T follicular helper cell (primary cell): ENCODE measurements at places on chromosomes 13 and 19.

DNA sequence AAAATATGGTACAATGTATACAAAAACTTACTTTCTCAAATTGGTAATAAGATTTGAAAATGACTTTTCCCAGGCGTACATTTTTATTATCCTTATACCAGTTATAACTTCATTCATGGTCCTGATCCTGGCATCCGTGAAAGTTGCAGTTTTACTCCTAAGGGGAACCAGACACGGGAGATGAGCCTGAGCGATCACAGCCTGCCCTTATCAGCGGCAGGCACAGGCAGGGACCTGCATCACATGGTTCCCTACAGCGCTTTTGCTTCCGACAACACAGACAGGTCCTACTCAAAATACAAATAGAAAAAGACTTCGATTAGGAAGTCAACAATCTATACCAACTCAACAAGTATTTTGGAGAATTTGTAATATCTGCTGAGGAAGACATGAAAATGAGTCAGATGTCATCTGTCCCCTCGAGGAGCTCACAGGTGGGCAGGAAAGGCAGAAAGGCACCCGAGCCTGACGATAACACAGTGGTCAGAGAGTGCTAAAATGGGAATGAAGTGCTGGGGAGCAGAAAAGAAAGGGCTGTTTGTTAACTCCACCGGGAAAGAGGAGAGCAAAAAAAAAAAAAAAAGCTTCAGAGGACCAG lies 93.4 kb downstream of the ABCC4 start:
- no peak for DNase-seq

DNA sequence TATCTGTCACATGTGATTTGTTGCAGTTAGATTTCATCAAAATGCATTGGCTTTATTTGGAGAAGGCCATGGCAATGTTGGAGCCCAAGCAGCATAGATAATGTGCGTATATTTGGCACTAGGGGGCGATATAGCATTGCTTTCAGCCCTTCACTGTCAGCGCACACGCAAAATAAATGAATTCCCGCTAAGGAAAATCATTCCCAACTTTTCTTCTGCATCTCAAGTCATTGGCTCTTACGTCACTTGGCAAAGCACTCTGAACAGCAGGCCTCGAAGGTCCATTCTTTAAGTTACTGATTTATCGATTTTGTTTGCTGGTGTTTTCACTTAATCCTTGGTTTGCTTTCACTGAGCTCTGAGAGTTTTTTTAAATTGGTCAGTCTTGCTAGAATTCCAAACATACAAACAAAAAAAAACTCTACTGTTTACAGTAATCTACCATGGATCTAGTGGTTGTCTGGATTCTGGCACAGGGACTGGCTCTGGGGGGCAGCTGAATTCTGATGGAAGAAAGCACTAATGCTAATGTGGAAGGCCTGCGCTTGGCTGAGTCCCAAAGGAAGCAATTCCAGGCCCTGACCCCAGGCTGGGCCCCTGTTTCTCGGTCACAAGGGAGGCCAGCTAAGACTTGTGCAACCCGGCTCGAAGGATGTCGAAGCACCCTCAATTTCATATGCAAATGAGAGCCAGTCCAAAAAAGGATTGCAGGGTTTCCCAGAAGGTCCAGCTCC lies 97.7 kb upstream of the IPO5 start:
- DNase-seq, result no peak

DNA sequence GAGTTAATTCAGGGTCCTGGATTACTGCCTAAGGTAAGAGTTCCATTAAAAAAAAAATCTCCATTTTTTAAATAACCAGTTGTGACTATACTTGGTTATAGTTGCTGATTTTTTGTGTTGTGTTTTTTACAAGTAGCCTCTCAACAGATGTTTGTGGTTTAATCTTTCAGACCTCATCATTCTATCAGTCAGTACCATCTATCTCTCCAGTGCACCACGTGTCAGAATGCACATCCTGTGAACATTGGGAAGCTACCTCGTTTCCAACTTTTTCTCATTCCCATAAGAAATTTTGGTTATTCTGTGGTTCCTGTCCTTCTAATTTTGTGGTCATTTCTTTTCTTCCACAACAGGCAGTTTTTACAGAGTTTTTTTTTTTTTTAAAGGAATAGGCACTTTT lies 39.2 kb downstream of the WDFY2 start:
- DNase-seq, result no peak

- DNase-seq, result no peak
Observed at GRCh38 chr19:46994141-46994686, 25.4 kb upstream of the NPAS1 start.

DNA sequence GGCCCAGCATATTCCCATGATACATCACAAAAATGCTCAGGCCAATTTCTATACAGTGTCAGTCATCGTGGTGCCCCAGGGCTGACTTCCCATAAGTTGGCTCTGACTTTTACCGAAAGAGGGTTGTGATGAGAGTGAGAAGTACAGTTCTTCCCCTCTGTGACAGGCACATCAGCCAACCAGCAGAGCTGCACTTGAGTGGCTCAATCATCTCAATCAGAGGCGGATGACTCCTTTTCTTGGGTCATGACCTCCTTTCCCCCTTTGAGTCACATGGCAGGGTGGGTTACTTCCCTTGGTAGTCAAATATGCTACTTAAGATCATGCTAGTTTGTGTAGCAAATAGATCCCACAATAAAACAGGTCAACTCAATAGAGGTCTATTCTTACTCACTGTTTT lies 6.9 kb upstream of the AMER2 start:
- no peak for DNase-seq

DNA sequence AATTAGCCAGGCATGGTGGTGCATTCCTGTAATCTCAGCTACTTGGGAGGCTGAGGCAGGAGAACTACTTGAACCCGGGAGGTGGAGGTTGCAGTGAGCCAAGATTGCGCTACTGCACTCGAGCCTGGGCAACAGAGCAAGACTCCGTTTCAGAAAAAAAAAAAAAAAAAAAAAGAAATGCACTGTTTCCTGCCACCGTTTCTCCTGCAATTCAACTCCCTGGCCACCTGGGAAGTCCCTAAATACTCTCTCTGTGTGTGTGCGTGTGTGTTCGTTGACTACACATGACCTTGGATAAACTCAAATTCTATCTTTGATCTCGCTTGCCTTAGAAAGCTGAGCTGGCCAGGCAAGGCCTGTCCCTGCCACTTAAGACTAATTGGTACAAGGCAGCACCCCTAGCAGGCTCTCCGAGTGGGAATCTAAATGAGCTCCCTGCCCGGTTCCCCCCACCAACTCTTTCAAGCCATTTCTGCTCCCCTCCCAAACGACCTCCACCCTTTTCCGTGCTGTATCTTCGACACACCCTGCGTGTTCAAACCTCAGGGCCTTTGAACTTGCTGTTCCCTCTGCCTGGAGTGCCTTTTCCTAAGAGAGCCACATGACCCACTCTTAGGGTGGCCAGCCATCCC lies 5.2 kb upstream of the BCAT2 start:
- DNase-seq, result no peak

DNA sequence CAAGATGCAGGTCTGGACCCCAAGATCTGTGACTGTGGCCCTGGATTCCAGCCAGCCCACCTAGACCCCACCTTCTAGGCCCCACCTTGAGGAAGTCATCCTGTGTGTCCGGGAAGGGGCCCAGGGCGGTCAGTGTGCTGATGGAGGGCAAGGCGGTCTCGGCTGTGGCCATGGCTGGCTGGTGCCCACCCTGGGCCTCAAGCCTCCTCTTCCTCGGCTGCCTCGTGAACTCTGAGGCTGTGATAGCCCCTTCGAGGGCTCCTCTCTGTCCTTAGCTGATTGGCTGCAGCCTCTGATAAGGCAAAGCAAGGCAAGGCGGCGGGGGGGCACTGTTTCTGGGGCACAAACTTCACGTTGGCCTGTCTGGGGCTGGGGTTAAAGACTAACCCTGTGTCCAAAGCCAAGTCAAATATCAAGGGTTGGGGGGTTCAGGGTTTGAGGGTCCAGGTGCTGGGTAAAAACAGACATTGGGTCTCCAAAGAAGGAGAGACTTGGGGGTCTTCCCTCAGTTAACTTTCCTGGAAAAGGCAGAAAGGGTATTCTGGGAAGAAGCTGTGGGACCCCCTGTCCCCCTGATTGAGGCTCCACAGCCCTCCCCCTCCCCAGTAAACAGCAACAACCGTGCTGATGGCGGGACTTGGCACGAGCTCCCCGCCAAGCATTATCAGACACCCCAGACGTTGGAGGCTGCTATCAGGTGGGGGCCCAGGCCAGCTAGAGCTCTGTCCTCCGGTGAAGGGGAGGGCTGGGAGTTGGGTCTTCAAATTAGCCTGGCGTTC lies at the start of gene KLF1:
KLF1 (minus strand) TSS at position 233 of the 779 bp plus-strand sequence; CDS start at position 172, 61 bp downstream.
- DNase-seq, result no peak

- DNase-seq, result no peak
Observed at GRCh38 chr13:31504918-31505317, 234.4 kb upstream of the RXFP2 start.

DNA sequence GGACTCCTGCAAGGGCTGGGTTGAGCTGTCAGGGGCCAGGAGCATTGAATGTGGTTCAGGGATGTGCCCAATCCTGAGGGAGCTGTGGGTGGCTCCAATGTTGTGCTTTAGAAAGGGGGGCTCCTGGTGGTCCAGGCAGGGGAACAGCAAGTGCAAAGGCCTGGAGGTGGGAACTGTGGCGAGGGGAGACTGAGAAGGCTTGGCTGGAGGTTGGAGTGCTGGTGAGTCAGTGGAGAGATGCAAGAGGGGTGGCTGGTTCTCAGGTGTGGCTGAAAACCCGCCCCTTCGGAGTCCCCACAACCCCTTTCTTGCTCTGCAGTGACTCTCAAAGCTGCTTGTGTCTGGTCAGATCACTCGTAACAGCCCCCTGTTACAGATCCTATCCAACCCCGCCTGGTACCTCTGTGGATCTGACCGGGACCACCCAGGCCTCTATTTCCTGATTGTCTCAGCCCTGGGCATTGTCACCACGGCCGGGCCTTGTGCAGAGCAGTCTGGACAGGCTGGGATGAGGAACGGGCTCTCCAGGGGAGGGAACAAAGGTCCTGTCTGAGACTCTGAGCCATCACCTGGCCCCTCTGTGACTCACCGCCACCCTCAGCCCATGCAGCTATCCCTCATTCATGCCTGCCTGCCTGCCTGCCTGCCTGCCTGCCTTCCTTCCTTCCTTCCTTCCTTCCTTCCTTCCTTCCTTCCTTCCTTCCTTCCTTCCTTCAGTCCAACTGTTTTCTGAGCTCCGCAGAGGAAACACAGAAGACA lies 1.4 kb upstream of the KCNN1 start:
- DNase-seq, result no peak

GRCh38 chr19:49677901-49678674 lies 1.0 kb downstream of the PRMT1 start:
- peak; percentile 74 for DNase-seq

GRCh38 chr13:31764556-31764955 lies 25.2 kb downstream of the RXFP2 start:
- DNase-seq, result no peak

DNA sequence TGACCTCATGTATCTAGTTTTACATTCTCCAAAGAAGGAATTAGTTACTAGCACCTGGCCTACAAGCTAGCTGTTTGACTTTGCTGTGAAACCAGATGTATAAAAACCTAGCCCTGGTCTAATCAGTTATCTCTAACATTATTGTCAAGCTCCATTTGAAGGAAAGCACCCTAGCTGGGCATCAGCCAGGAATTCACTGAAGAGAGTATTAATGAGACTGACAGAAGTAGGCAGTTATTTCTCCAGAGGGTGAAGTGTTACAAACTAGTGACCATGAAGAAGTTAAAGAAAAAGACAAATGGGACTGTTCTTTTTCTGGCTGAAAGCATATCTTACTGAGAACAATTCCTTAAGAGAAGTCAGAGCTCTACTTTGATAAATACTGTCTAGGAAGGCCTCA lies 2529.3 kb upstream of the PCDH20 start:
- no peak for DNase-seq

GRCh38 chr13:76398425-76398824 lies 487.8 kb downstream of the KCTD12 start:
- no peak for DNase-seq

GRCh38 chr19:50222691-50223438 lies 19.4 kb downstream of the MYH14 start:
- DNase-seq, result no peak

DNA sequence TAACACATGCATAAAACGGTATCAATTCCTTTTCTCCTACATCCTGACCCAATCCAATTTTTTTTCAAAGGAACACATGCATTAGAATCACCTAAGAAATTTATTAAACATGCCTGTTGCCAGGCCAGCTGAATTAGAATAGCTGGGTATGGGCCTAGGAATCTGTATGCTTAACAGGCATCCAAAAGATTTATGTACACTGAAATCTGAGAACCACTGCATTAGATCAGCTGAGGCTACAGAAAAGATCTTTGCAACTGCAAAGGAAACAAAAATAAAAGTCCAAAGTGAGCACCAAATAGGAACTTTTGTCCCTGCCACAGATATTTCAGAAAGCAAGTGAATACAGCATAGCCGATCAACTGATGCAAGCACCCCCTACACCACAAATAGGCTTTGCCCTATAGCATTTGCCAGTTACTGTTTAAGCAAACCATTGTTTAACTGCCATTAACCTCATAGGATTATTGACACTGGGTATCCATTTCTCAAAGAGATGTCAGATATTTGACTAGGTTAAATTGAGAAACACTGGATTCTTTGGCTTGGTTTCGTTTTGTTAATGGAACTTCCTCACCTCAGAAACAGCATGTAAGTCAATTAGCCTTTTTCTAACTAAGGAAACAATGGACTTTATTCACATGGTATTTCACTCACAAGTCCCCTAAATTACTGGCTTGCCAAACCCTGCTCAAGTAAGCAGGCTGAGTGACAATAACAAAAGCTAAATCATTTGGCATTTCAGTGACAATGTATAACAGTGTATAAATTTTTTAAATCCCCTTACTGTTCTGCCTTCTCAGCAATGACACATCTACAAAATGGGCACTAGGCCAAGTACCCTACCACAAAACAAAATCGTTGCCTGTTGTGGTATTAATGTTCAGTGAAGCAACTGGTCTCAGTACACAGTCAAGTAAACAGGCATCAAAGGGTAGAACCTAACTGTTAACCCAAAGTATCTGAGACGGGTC lies 67.8 kb downstream of the SUCLA2 start:
- DNase-seq, result no peak

DNA sequence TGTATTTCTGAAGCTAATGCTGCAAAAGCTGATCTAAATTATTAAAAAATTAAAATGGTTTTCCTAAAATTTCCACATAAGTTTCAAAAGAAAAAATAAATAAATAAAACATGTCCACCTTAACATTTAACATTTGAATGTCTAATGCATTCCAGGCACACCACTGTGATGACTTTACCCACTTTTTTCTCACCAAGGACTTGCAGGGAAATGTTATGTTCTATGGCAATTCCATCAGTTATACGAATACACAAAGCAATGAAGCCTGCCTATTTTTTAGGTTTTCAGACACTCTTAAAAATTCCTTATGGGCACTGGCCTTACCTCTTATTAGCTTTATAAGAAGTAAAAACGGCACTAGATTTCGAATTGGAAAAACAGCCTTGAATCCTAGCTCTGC lies 10.2 kb downstream of the TSC22D1 start:
- no peak for DNase-seq

GRCh38 chr19:3606174-3606689 lies 443 bp downstream of the TBXA2R start:
- DNase-seq, result no peak
